ENCODE measurements at places on chromosomes 7 and 10.
A peak's percentile ranks its signal among the peaks of the same experiment; 100 is the strongest.

DNA sequence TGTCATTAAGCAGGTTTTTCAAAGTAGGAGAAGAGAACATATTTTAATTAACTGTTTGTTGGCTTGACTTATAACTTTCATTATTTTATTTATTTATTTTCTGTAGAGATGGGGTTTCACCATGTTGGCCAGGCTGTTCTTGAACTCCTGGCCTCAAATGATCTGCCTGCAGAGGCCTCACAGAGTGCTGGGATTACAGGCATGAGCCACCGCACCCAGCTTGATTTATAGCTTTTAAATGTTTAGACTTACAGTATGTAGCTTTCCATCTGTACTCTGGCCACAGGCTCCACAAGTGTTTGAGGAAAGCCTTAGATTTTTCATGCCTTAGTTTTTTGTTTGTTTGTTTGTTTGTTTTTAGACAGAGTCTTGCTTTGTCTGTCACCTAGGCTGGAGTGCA, 72.7 kb upstream of the IFRD1 start:
- no peak for DNase-seq

- DNase-seq, result no peak
Observed at GRCh38 chr10:72114706-72115450, 26.5 kb upstream of the SPOCK2 start.

GRCh38 chr10:14736600-14737081, 38.1 kb downstream of the FAM107B start:
- DNase-seq, result no peak

DNA sequence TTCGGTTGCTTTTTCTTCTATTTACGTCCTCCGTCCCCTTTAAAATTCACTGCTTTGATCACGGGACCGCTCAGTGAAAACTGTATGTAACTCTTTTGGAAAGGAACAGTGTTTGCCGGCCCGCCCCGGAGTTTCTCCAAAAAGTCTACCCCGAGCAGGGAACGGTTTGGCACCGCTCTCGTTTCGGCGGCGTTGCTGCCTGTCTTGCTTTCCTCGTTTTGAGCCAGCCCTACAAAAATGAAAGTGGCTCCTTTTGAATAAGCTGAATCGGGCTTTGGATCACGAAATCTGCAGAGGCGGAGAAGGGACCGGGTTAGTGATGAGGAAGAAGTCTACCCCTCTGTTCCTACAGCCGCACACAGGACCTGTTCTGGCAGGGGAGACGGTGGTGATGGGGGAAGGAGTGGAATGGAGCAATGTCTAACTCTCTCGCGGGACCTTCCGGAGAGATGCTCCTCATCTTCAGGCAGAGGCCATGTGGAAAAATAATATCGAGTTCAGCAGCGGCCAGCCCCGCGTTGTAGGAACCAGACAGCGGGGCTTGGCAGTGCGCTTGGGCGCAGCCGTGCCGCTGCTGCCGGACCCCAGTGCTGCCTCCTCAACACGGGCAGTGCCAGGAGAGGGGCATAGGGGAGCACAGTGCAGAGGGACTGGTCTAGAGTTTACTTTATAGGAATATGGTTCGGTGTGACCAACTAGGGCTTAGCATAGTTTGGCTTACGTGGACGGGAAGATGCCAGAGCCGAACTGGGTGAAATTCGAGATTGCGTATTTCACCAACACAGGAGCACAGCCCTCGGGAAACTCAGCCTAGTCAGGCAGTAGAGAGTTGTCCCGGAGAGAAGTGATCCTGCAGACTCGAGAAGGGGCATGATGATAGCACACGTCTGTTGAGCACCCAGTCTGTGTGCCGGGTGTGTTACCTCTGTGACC, 1.4 kb downstream of the HTRA1 start:
- DNase-seq, result no peak

GRCh38 chr7:143495851-143496250, 18.2 kb downstream of the TAS2R41 start:
- no peak for DNase-seq

DNA sequence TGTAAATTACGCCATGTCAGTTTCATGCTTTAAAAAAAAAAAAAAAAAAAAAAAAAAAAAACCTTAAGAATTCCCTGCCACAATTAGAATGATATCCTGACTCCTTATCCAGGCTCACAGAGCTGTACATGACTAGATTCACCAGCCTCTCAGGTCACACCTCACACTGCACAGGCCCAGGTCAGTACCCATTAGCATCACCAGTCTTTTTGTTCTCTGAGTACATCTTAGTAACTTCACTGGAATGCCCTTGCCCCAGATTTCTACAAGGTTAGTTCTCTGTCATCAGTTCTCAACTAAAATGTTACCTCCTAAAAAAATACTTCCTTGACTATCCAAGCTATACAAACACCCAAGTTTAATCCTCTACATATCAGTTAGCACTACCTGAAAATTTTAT, 211.0 kb downstream of the LRRN3 start:
- DNase-seq, result no peak

GRCh38 chr7:100476903-100477870, 1.8 kb downstream of the TSC22D4 start:
- DNase-seq, result peak; percentile 51

- no peak for DNase-seq
Observed at GRCh38 chr7:5636914-5637313, 144.5 kb downstream of the RNF216 start.

GRCh38 chr10:125001313-125002046, 59.6 kb downstream of the ZRANB1 start:
- no peak for DNase-seq

DNA sequence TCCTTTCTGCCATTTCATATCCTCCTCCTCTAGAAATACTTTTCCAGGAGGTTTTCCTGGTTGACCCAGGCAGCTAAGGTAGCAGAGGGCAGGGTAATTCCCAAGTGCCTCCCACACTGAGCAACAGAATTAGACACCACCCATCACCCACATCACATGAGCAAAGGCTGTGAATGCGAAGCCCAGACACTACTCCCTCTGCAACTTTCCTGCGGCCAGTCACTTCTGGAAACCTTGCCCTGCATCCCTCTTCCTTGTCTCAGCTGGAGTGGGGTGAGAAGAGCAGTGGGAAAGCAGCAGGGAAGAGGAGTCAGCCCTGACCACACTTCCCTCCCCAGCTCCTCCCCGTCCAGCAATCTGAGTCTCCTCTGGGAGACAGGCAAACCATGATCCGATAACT, 15.2 kb downstream of the TMEM176B start:
- DNase-seq, result no peak

DNA sequence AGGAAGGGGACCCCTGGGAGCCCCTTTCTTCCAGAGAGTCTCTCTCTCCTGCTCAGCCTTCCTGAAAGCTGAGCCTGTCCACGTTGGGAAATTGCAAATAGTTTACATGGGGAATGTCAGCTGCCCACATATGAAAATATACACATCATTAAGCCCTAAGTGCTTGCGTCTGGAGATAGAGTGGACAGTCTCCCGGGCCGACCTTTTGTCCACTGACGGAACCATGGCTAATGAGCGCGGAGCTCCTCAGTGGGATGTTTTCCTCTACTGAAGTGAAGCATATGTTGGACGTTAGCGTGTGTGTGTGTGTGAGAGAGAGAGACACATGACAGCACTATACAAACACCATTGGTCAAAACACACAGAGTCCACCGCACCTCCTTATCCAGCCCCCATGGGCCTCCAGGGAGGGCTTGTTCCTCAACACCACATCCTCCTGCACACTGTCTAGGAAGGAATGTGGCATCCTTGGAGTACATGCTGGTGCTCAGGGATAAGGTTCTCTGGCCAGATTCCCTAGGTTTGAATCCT, 128.4 kb downstream of the RGS10 start:
- DNase-seq, result no peak

- DNase-seq, result no peak
Observed at GRCh38 chr7:142422621-142423020, 164.8 kb upstream of the PRSS58 start.

DNA sequence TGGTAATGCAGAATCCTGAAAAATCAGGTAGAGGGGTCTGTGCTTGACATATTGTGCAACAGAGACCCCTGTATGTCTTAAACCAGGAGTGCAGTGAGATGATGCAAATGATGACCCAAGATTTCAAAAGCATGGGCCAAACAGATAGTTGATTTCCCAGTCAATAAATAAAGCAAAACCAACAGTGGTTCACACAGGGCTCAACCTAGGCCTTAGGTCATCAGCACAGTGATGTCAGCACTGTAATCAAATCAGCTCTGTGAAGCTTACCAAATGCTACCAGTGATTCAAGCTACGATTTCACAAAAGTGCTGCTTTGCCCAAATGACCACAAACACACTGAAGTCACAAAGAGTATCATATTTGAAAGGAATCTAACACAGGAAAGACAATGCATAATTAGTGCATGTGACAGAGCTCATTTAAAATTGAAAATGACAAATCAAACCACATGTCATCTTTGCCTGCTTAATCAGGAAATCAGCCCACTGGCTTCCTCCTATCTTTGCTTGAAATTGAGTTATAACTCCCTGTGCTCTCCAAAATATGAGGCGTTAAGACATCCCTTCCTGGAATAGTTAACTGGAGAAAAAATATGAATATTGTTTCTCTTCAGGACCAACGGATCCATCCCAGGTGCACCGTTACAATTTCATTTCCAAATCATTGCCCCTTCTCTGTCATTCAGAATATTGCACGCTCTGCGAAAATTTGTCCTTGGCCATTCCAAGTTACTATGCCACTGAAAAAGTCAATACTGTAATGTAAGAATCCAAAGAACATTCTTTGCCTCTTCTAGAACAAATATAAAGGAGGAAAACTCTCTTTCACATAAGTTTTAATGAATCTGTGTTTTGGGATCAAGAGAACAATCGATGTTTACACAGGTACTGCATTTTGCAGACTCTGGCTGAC, 41.9 kb upstream of the ASL start:
- DNase-seq, result no peak

GRCh38 chr10:128087884-128088709, 38.1 kb downstream of the MKI67 start:
- no peak for DNase-seq

GRCh38 chr7:16785846-16786245, 19.0 kb downstream of the AGR2 start:
- DNase-seq, result no peak

- DNase-seq, result no peak
Observed at GRCh38 chr7:44393238-44394111, 68.1 kb upstream of the CAMK2B start.
